ENCODE measurements at places on chromosomes 6 and 20.

DNA sequence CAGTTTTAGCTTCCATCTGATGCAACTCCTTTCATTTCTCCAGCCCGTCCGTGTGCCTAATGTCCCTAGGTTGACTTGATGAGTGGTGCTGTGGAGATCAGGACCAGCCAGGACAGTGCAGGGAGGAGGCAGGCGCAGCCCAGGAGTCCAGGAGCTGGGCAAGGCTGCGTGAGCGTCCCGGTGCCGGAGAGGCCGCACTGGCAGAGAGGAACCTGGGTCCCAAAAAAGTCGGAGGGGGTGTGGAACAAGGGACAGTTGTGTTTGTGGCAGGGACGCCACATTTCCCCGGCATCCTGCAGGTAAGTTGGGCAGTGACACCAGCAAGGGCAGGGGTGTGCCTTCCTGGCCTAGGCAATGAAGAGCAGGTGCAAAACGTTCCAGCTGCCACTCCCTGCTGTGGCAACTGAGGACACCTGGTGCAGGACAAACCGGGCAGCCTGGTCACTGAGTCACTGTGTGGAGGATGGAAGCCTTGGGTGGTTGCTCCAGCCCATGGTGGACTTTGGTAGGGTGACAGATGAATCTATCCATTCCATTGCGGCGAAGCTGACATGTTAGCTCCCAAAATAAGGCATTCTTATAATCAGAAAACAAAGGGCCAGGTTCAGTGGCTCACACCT, 53.2 kb downstream of the RAMACL start:
- DNase-seq, result no peak

DNA sequence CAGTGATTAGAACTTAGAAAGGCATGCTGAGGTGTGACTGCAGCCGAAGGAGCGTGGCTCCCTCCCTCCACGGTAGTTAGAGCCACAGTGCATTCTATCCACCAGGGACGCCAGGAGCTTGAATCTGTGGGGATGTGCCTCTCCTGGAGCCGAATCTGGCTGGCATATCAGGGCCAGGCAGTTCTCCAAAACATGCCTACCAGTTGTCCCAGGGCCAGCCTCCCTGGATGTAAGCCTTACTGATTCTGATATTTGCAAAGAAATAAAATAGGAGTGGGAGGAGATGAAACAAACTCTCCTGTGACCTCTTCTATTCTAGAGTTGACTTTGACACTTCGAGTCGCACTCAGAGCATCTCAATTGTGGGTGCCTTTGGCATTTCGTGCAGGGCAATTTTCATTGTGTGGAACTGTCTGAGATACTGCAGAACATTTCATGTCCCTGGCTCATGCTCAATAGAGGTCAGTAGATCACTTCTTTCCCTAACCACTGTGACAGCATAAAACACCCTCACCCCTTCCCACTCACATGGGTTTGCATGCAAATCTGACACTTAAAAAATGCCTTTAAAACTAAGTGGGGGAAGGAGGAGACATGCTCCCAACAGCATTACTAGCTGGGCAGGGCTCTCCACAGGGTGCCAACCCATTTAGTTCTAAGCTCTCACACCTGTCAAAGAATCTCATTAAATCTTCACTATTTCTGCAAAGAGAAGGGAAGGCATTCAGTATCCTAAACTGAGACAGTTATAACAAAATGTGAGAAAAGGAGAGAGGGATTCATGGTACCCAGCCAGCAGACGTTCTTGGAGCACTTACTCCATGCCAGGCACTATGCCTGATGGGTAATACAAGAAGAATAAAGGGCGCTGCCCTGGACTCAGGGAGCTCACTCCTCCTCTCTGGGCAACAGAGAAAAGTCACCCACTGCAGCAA, 378.9 kb downstream of the PREX1 start:
- DNase-seq, result peak; percentile 11

GRCh38 chr6:149941583-149942460, at the start of gene ULBP2:
Gene ULBP2 (plus strand): TSS chr6:149942014. CDS start chr6:149942073, 59 bp downstream.
- peak; percentile 84 for DNase-seq

GRCh38 chr6:168007592-168008338, 10.3 kb downstream of the KIF25 start:
- no peak for DNase-seq

DNA sequence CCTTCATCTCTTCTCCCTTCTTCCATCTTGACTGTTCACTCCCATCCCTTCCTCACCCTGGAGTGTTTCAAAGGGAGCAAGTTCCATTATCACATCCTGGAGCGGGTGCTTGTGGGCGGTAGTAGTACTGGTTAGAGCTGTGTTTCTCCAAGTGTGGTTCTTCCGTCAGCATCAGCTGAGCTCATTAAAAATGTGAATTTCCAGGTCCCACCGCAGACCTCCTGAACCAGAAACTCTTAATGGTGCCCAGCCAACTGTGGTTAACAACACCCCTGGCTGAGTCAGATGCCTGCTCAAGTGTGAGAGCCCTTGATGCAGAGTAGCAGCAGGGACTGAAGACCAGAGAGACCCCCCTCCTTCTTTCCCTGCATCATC, 24.4 kb downstream of the ANGPT4 start:
- peak; percentile 5 for DNase-seq
